ENCODE measurements at places on chromosomes 3 and 15.
A peak's percentile ranks its signal among the peaks of the same experiment; 100 is the strongest.

- DNase-seq: no peak
These were observed 14.9 kb downstream of the SERPINI1 start for GRCh38 chr3:167750272-167750971.

- peak; percentile 7 for DNase-seq
These were observed 28.9 kb downstream of the TLNRD1 start for GRCh38 chr15:81029414-81030300.

DNA sequence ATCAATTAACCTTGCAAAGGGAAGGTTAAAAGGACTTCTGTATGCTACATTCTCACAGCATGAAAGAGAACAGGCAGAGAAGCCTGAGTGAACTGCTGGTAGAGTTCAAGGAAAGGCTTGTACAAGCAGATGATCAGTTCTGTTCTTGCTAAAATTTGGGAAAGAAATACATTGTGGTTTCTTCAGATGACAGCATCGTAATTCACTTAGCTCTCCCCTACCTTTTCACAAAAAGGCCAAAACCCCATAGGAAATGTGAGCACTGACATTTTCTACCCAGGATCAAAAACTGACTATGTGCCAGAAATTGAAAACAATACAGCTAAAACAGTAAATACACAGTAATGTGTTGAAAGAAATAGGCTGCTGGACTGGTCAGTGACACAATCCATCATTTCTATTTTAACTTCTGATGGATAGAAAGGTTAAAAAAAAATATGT is 216.4 kb downstream of the DPH6 start:
- peak; percentile 16 for DNase-seq

DNA sequence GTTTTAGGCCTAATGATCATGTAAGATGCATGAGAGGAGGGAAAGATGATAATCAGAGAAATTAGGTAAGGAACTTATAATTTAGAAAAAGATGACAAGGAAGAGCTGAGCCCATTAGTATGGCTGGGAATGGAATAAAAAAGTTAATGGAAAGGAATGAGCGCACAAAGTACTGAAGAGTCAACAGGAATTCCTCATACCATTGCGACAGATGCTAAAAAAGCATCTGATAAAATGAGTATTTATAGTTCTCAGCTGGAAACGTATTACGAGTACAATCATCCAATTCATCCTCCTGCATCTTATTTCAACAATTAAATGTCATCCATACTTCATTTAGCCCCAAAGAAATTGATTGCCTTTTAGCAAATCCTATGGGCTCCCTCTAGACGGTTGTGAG is 58.9 kb downstream of the TMCC1 start:
- no peak for DNase-seq

DNA sequence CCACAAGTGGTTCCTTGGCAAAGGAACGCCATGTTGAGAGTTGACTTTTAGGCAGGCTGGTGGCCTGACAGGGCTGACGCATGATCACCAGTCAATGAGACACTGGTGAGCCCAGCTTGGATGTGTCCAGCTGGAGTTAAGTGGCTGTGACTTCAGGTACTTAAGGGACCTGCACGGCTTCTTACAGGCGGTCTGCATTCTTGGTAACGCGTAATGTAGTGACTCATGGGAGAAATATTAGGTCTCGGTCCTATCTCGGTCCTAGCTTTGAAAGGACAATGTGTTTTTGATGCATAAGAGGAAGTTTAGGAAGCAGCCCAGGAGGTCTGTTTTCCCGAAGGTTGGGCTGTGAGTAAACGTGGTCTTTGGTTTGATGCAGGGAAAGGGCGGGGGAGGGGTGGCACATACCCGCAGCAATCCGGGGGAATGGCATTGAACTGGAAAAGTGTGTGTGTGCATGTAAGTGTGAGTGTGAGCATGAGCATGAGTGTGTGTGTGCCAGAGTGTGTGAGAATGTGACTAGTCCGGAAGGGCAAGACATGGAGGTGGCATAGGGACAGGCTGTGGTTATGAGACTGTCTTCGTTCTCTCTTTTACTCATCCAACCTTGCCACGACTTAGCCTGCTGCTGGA is 55.3 kb downstream of the FAM43A start:
- DNase-seq: peak; percentile 86

- no peak for DNase-seq
These were observed 62.9 kb downstream of the TMEM39A start for GRCh38 chr3:119400466-119400865.

GRCh38 chr15:92885224-92886041 is 14.7 kb upstream of the CHD2 start:
- no peak for DNase-seq

DNA sequence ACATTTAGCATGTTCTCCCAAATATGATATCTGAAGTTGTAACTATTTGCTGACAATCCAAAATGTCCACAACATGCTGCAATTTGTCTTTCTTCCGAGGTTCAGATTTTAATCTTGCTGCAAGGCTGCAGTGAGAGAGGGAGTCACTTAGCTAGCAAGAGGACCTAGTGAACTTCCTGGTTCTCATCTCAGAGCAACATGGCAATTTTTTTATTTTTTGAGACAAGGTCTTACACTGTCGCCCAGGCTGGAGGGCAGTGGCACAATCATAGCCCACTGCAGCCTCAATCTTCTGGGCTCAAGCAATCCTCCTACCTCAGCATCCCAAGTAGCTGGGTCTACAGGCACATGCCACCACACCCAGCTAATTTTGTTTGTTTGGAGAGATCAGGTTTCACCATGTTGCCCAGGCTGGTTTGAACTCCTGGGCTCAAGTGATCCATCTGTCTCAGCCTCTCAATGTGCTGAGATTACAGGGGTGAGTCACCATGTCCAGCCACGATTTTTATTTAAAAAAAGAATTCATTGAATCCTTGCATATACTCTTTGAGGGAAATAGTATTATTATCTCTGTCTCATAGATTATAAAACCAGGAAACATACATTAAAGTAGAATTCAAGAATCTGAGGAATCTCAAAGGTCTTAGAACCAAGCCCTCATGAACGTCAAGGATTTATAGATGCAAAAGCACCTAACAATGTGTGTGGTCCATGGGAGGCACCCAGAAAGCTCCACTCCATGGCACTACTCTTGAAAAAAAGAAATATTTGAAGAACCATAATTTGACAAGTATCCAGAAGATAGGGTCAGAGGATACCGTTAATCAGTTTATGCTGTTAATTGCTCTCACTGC is 9.1 kb downstream of the HDC start:
- DNase-seq: peak; percentile 26

- no peak for DNase-seq
These were observed 69.1 kb upstream of the CACNA2D3 start for GRCh38 chr3:54053211-54053610.

GRCh38 chr3:71694358-71694999 is 30.7 kb downstream of the EIF4E3 start:
- peak; percentile 37 for DNase-seq

DNA sequence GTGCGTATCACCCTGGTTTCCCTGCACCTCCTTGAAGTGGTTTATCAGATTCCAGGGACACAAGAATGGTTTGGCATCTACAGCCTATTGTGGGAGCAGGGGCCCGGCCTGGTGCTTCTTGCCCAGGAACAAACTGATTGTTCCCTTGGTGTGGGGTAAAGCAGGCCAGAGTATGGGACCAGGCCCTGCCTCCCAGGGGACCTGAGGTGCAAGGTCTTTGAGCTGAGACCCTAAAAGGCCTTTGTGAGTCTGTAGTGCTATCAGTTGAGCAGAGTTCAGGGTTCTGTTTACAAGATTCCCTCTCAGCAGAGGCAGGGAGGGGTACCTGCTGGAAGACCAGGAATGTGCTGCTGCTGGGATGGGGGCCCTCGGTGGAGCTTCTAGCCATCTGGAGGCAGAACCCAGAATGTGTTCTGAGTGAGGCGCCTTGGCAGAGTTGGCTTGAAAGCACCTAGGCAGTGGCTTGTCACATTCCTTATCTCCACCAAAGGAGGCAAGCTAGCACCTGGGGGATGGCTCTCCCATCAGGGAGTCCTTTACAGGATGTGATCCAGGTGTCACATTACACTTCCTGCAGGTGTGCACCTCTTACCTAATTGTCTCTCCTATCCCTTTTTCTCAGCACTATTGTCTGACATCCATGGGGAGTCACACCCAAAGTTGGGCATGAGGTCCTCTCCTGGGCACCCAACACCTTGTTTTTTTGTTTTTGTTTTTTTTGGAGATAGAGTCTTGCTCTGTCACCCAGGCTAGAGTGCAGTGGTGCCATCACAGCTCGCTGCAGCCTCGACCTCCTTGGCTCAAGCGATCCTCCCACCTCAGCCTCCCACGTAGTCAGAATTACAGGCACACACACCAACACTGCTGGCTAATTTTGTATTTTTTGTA is 13.1 kb downstream of the FLNB start:
- no peak for DNase-seq

DNA sequence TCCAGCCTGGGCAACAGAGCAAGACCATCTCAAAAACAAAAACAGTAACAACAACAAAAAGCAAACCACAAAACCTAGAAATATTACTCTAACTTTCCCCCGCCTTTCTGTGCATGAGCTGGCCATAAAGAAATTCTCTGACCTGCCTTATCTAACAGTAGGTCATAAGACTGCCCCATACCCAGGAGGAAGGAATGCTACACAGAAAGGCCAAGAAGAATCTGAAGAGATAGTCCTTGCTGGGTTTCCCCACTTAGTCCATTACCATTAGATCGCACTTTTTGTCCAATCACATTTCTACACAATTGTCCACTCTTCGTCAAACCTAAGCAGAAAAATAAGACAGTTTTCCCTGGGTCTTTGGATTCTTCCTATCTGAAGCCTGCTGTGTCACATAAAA is 23.5 kb downstream of the CIAO2A start:
- no peak for DNase-seq

DNA sequence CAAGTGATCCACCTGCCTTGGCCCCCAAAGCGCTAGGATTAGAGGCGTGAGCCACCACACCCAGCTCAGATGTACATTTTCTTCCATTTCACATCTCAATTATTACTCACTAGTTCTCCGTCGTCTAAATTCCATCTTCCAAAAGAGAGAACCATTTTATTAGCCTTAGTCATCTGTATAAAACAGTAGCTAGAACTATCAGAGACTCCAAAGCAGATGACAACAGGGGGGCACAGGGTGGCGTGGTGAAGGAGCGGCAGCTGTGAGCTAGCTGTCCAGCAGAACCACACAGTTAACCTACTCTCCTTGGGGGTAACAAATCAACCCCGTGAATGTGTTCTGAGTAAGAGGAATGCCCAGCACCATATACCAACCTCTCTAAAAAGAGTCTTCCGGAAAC is 7.1 kb downstream of the SLC25A20 start:
- DNase-seq: peak; percentile 4

GRCh38 chr3:170689296-170689829 is 103.5 kb upstream of the SLC7A14 start:
- peak; percentile 94 for DNase-seq

GRCh38 chr3:42381551-42382082 is 28.8 kb downstream of the LYZL4 start:
- no peak for DNase-seq

DNA sequence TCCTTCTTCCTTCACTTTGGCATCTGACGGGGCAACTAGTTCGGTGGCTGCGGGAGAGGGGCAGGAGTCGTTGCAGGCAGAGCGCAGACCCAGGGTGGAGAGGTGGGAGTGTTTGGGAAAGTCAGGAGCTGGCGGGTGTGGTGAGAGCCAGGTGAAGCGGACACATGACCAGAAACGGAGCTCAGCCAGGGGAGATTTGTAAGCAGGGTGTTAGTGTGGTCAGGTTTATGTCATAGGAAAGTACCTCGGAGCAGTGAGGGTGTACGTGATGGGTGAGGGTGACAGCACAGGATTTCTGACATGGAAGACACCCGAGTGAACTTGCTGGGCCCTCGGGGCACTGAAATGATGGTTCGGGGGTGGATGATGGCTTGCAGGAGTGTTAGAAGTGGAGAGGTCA is 247.4 kb upstream of the TPM1 start:
- DNase-seq: no peak

Data from astrocyte of the hippocampus (primary cell).